ENCODE measurements at places on chromosomes 2 and 18. TPM values are rescaled to one million over a fixed set of nuclear protein-coding genes. Genes with fewer than 3 reads are reported as not detected.
A peak's percentile ranks its signal among the peaks of the same experiment; 100 is the strongest.

The ASPRV1 gene
- 1.8 TPM for total RNA-seq

The SALL3 gene
- total RNA-seq, result not detected

The APCDD1 gene
- total RNA-seq, result 75.8 TPM

The KCNG3 gene
- not detected for total RNA-seq

The TMX3 gene
- total RNA-seq, result 57.4 TPM

The ANKRD30BL gene
- not detected for total RNA-seq

The FLACC1 gene
- 4.2 TPM for total RNA-seq

The SULT1C2 gene
- total RNA-seq, result not detected

The C18orf63 gene
- not detected for total RNA-seq

The ALPG gene
- total RNA-seq, result not detected

The PIGN gene
- total RNA-seq, result 31.8 TPM

The POMC gene
- total RNA-seq, result 5.7 TPM

The POLR1B gene
- 12.5 TPM for total RNA-seq

The DOCK10 gene
- 53.0 TPM for total RNA-seq

The CABYR gene
- total RNA-seq, result 1.8 TPM

The OTOS gene
- total RNA-seq, result not detected

DNA sequence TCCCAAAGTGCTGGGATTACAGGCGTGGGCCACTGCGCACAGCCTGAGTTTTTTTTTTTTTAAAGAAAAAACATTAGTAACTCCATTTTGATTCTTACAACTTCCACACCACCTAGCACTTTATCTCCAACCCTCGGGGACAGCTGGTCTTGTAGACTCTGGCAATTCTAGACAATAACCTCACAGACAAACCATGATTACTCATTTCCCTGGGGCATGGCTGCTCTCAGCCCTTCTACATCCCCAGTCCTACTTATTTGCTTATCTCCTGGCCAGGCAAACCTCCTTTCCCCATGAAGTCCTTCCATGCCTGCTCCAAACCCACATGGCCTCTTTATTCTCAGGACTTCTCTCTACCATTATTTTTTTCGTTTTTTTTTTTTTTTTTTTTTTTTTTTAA lies 91.1 kb downstream of the ACTR3 start:
- DNase-seq, result no peak

DNA sequence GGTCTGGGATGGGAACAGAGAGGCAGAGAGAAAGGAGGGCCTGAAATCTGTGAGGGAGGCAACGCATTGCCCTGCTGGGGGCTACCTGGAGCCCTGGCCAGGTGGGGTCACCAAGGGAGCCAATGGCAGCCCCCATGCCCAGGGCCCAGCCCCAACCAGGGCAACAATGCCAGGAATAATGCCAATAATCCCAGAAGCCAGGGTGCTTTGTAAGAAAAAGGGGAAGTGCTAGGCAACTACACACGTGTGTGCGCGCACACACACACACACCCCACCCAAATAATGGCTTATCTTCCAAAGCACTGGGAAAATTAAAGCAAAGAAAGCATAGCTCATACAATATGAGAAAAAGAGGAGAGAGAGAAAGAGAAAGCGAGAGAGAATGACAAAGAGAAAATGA lies 7.0 kb upstream of the CLEC4F start:
- no peak for DNase-seq

- DNase-seq, result peak; percentile 16
These were observed 50.7 kb upstream of the OTX1 start for GRCh38 chr2:62999905-63000304.

DNA sequence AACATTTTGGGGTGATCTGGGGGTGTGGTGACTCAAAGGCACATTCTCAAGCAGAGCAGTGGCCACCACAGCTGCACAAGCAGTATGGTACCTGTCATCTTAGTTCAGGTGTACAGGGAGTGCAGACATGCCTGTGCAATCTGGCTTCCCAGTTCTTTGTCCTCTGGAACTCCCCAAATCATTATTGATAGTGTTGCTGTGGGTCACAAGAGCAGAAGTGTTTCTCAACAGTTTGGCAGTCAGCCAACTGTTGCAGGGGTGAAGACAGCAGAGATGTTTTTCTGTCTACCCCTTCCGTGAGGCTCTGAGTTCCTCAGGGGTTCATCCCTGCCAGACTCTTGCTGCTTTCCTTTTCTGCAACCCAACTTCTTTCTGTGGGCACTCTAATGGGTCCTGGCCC lies 206.5 kb upstream of the ZSWIM2 start:
- no peak for DNase-seq

GRCh38 chr18:49371786-49372185 lies 88.7 kb downstream of the DYM start:
- no peak for DNase-seq

- no peak for DNase-seq
These were observed 58.3 kb downstream of the NFATC1 start for GRCh38 chr18:79453816-79454735.

- DNase-seq, result no peak
These were observed 436.4 kb upstream of the ST6GAL2 start for GRCh38 chr2:107322416-107322815.

DNA sequence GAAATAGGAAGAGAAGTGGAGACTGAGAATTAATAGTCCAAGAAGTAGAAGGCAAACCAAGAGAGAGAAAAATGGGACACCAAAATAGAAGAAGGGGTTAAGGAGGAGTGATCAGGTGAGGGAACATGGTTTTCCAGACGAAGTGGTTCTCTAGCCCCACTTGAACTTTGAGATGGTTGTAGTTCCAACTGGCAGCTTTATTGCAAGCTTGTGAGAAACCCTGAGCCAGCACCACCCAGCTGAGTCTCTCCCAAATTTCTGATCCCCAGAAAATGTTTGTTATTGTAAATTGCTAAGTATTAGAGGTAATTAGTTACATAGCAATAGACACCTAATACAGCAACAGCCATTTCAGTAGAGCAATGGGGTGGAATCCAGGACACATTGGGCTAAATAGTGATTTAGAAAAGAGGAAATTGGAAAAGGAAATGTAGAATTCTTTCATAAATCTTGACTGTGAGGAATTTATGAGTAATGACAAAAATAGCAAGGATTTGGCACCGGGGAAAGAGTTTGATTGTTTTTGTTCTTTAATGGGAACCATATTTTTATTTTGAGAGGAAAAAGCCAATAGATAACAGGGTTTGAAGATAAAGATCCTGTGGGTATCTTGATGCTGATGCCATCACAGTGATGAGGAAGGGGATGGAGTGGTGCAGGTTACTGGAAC lies 62.1 kb upstream of the XDH start:
- DNase-seq, result no peak

DNA sequence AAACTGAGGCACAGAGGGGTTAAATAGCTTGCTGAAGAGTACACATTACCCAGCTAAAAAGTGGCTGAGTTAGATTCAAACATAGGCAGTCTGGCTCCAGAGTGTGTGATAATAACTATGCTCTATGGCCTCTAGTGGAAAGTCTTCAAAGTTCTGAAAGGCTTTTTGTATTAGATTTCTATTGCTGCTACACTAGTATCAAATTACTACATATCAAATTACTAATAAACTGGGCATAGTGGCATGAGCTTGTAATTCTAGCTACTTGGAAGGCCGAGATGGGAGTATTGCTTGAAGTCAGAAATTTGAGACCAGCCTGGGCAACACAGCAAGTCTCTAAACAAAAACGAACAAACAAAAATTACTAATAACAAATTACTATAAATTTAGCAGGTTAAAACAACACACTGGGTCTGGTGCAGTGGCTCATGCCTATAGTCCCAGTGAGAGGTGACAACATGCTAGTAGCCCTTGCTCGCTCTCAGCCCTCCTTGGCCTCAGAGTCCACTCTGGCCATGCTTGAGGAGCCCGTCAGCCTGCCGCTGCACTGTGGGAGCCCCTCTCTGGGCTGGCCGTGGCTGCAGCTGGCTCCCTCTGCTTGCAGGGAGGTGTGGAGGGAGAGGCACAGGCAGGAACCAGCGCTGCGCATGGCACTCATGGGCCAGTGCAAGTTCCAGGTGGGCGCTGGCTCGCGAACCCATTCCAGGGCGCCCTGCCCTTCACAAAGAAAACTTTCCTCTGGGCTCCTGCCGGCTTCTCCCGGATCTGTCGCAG lies 38.2 kb upstream of the TWSG1 start:
- DNase-seq, result no peak

GRCh38 chr18:40124107-40124506 lies 1830.9 kb upstream of the PIK3C3 start:
- DNase-seq, result no peak

DNA sequence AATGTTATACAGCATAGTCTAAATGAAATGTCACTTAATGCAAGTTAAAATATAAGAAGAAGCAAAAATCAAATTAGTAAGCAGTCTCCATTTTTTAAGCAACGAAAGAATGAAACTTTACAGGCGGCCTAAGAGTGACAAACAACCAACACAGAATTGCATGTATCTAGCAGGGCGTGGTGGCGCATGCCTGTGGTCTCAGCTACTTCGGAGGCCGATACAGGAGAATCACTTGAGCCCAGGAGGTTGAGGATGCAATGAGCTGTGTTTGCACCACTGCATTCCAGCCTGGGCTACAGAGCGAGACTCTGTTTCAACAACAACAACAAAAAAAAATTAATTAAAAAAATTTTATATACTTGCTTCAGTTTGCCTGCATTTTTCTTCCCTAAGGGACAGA lies 16.6 kb downstream of the RBMS1 start:
- no peak for DNase-seq

GRCh38 chr2:127591221-127591923 lies 54.6 kb upstream of the GPR17 start:
- no peak for DNase-seq

- no peak for DNase-seq
These were observed 1.3 kb upstream of the DPYSL5 start for GRCh38 chr2:26846334-26847306.

- DNase-seq, result no peak
These were observed 1.5 kb upstream of the VSNL1 start for GRCh38 chr2:17538844-17539554.

- DNase-seq, result no peak
These were observed 255.4 kb upstream of the CDH2 start for GRCh38 chr18:28432339-28432738.

- DNase-seq, result no peak
These were observed 546.3 kb upstream of the ZEB2 start for GRCh38 chr2:145066151-145066661.

- no peak for DNase-seq
These were observed 223.5 kb downstream of the HDAC4 start for GRCh38 chr2:239177325-239177724.

DNA sequence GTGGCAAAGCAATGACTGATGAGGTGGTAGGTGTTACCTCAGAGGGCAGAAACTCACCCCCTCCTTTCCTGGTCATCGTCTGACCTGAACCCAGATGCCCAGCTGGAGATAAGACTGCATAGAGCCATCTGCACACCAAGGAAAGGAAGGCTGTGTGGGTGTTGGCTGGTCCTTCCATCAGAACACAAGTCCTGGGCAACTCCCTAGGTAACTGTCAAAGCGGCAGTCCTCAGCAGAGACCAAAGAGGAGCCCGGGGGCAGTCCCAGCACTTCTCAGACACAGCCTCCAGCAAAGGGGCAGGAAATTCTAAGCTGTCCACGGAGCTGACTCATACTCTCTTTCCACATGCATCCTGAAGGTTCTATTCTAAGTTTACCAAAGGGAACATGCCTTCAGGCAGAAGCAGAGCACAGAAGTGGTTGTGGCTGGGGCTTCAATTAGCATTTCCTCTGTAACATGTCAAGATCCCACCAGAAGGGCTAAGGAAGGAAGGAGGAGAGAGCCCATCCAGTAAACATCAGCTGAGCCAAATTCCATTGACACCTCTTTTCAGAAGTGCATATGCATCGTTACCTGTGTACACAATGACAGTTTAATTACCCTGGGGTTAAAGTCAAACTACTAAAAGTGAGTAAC lies 54.7 kb downstream of the SPRED2 start:
- no peak for DNase-seq

- DNase-seq, result no peak
These were observed 104.9 kb upstream of the ITPRID2 start for GRCh38 chr2:181786371-181787228.

DNA sequence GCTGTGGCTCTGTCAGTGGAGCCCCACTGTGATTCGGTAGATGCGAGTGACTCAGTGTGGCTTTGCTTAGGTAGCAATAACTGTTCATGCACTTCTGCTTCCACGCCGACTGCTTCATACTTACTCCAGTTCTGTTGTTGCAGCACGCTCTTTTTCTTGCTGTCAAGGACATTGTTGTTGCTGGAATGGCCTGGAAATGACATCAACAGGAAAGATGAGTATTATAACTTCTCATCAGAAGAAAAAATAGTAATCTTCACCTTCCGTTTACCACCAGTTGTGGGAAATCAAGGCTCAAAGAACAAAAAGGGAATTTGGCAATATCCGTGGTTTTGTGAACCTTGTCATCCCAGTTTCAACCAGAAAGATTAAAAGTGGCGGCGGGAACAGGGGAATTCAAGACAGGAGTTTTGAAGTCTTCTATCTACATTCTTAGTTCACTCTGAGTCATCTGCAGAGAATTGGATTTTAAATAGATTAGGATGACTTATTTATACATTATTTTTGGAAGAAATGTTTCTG lies 8.3 kb downstream of the TM4SF20 start:
- peak; percentile 18 for DNase-seq

GRCh38 chr2:84959566-84960506 lies 11.1 kb upstream of the KCMF1 start:
- no peak for DNase-seq

GRCh38 chr2:1886405-1886992 lies 142.2 kb upstream of the PXDN start:
- no peak for DNase-seq

DNA sequence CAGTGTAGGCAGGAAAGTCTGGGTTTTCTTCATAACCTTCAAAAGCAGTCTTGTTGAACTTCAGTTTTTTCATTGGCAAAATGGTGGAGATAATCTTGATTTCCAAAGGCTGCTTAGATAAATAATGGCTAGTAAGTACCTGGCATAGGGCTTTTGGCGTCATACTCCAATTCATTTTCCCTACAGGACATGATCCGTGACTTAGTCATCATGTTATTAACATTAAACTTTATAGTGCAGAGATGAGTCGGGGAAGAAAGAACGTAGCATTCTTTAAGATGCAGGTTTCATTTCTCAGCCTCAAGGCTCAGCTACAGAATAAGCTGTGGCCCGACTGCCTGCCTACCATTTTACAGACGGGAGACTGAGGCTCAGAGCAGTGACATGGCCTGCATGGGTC lies 64.0 kb downstream of the RALBP1 start:
- no peak for DNase-seq

GRCh38 chr2:221289389-221289788 lies 282.7 kb downstream of the EPHA4 start:
- no peak for DNase-seq

DNA sequence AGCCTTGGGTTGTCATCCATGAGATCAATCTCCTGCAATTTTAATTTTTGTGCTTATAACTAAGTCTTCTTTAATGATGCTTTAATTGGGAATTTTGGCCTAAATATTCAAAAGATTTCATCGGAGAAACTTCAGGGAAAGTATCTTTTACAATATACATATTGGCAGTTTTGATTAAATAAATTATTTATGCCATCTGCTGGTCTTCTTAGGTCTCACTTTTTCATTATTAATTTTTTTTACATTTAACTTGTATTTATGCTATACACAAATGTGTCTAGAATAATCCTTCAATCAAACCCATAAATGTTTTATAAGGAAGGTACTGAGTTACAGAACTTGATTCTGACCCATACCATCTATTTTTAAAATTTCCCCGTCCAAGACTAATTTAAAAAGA lies 95.1 kb upstream of the XPO1 start:
- no peak for DNase-seq
